ENCODE measurements at places on chromosomes 16 and 17. TPM values are rescaled to one million over a fixed set of nuclear protein-coding genes. Genes with fewer than 3 reads are reported as not detected.

DNA sequence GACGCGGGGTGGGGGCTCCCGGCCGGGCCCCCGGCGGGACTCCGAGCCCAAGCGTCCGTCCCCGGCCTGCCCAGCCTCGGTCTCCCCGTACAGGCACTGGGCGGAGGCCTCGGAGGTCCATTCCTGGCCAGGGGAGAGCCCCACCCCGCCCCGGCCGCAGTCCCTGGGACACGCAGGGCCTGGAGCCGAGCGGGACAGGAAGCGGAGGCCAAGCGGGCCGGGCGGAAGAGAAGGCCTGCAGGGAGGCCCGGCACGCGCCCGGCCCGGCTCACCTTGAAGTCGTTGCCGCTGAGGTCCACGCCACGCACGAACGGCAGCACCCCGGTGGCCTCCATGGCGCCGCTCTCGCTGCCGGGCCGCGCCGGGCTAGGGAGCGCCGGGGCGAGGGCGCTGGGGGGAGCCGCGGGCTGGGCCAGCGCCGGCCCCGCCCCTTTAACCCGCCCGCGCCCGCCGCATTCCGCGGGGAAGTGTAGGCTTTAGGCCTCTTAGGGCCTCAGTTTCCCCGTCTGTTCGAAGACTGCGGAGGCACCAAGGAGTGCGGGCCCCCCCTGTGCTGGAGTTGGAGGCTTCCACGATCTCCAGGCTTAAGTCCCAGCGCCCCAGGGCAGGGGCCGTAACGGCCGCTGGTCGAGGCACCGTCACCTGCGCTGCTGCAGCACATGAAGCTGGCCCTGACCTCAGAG is at the start of gene FLII:
Gene FLII, minus strand, starts transcription at position 383 of the 683 bp plus-strand sequence. Its CDS starts 48 bp downstream, at position 335.
- peak; percentile 46 for DNase-seq

- DNase-seq, result no peak
Measured at GRCh38 chr16:86353148-86353547, 157.2 kb upstream of the FOXF1 start.

DNA sequence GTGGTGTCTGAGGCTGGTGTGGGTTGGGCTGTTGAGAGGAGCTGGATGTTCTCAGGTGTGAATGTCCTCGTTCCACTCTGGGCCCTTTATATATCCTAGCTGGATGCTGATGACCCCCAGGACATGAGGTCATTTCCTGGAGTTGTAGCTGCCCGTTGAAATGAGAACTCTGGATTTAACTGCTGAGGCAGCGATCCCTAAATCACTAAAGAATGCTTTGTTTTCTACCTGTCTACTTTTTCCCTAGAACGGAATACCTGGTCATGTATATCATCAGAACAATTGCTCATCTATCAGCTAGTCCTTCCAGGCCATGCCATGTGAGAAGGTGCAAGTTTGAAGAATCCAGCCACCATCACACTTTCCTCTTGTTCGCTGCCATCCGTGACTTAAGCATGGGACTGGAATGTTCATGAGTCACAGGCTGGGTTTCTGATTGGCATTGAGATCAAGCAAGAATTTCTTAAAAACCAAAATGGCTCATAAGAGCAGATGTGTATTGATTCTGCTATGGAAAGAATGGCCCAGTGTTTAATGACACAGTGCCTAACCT is at the start of gene KRTAP2-3:
Gene KRTAP2-3, minus strand, starts transcription at position 63 of the 553 bp plus-strand sequence. CDS start 64 bp downstream, outside the sequence.
- DNase-seq, result no peak

- DNase-seq, result no peak
Measured at GRCh38 chr17:15412606-15413005, 54.8 kb downstream of the CDRT4 start.

GRCh38 chr17:62703776-62704380 is 76.4 kb downstream of the MRC2 start:
- peak; percentile 30 for DNase-seq

GRCh38 chr17:3510090-3510489 is 34.3 kb downstream of the ASPA start:
- DNase-seq, result no peak

DNA sequence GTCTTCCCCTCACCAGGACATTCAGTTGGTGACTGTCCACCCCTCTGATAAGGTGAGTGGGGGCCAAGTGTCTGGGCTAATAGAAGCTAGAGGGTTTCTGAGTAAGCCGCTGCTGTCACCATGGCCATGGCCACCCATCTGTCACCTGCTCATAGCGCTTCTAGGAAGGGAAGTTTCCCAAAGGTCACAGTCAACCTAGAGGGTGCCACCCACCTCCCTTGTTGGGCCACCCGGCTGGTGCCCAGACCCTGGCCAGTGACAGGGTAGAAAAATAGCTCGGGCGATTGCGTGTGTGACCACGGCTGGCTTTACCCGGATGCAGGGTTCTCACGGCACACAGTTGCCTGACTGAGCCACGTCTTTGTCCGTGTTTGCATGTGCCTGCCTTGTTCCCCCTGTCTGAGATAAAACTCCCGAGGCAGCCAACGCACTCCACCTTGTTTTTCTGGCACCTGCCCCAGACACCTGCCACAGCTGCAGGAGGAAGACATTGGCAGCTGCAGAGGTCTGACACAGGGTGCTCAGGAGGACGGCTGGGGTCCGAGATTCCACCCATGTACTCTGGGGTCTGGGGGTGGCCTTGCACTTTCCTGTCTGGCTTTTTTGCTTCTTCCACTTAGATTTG is 809 bp downstream of the PIRT start:
- no peak for DNase-seq

PRMT7 gene
- 51.0 TPM for total RNA-seq

TMC8 gene
- total RNA-seq, result 567 TPM
